Mesothelial cell of epicardium (in vitro differentiated cells): ENCODE measurements at places on chromosomes 7 and 10. TPM values are rescaled to one million over a fixed set of nuclear protein-coding genes. Genes with fewer than 3 reads are reported as not detected.

The SDHAF3 gene
- total RNA-seq, result 13.4 to 15.6 TPM (median 14.4 TPM) in 3 replicates

The TMEM140 gene
- total RNA-seq, result 0.14 to 0.40 TPM in 2 of 3 replicates, not detected in the other

DNA sequence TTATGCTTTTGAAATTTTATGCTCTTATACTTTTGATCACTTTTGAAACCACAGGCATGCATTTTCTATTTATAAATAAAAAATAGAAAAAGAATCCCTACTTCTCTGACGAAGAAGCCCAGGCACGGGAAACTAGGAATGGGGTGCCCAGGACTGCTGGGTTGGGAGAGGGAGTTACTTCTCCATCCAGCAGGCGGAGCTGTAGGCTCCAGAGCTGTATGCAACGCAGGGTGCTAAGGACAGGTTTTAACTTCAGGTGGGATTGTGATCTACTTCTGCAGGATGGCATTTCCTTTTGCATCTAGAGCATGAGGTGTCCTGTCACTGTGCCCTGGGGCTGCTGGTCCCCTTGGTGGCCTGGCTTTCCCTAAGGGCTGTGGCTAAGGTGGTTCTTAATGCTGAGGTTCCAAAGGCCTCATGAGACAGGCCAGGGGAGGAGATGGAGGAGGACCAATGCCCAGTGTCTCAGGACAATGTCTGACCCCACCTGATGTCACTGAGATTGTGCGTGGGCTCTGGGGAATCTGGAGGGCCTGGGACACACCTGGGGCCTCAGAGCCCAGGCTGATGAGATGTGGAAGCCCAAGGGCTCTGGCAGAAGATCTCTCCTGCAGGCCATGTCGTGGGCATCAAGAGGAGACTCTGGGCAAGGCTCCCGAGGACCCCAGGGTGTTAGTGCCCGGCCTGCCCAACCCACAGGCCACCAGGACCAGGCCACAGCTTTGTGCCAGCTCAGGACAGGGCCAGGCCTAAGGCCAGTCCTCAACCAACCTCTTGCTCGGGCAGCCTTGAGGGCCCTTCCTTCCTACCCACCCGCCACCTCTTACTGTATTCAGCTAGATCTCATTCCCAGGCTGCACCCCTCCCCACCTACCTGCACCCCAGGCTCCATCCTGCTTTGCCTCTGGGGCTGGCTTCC lies 507 bp downstream of the CCDC201 start:
- no peak overlapping the region for H3K4me3 ChIP-seq
- DNase-seq, result no peak
- H3K27me3 ChIP-seq, result no peaks in the 10 kb centered on the region
- H3K36me3 ChIP-seq, result no peaks in the 10 kb centered on the region
- H3K27ac ChIP-seq, result no peak overlapping the region

GRCh38 chr7:32536585-32536984 lies 41.3 kb downstream of the AVL9 start:
- peaks cover 3% of the 10 kb centered on the region for H3K4me1 ChIP-seq
- peaks cover 4% of the 10 kb centered on the region for H3K36me3 ChIP-seq
- no peak overlapping the region for H3K4me3 ChIP-seq
- H3K27ac ChIP-seq, result no peak overlapping the region

DNA sequence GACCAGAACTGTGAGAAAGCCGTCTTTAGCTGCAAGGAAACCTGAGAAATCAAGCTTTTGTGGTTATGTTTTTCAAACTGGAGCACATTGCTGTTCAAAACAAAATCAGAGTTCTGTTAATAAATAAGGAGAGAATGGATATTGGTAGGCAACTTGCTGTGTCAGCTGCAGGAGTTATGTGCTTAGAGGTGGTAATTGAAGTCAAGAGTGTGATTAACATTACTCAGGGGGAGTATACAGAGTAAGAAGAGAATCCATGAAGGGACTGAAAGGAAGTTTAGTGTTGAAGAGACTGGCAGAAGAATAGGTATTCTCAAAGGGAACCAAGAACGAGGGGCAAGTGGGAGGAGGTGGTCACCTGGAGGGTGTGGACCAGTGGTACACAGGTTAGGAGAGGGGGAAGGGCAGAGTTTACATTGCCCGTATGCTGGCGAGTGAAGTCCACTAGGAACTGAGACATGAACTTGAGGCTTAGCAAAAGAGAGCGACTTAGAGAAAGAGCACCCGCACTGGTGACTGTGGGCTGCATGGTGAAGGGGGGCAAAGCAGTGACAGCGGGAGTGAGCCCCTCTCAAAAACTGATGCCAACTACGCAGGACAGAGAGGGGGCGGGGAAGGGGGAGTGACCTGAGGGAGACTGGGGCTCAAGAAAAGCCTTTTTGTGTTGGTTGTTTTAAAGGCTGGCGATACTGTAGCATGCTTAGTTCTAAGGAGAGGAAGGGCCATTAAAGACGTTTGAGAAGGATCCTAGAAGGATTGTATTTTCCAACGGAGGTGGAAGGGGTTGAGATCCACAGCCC lies 80.0 kb downstream of the SDK1 start:
- no peaks in the 10 kb centered on the region for H3K27me3 ChIP-seq
- peaks cover 21% of the 10 kb centered on the region for H3K4me1 ChIP-seq
- H3K36me3 ChIP-seq, result no peaks in the 10 kb centered on the region
- no peak overlapping the region for H3K4me3 ChIP-seq

The AFAP1L2 gene
- 4.0 to 5.7 TPM (median 5.7 TPM) in 3 replicates for total RNA-seq

DNA sequence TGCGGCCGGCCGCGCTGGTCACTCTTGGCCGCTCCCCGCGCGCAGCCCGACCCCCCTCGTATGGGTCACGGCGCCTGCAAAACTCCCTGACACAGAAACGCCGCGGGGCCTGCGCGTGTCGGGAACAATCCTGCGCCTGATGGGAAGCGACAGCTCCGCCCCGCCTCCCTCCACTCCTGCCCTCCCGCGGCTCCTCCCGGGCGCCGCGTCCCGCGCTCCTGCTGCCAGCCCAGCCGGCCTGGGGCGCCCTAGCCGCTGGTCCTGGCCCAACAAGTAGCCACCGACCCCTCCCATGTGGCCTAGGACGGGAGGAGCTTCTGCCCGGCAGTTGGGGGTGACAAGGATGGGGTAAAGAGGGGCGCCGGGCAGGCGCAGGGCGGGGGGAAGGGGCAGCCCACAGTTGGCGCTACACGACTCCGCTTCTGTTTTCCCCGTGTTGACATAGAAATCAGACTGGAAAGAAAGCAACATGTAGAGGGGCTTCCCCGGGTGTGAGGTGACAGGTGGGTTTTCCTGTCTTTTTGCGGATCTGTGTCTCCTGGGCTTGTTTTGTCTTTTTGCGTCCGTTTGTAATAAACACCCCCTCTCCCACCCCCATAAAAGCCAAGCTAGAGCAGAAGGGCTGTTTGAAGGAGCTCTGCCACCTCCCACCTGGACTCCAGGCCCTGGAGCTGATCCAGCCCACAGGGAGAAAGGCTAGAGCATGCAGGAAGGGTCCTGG lies 35.1 kb upstream of the PAX2 start:
- H3K27ac ChIP-seq, result no peak overlapping the region
- no peak for DNase-seq
- H3K4me1 ChIP-seq, result peaks cover 9% of the 10 kb centered on the region
- peaks cover 3% of the 10 kb centered on the region for H3K36me3 ChIP-seq

The NUTM2E gene
- total RNA-seq, result 0.78 to 1.0 TPM (median 0.81 TPM) in 3 replicates

The SHH gene
- total RNA-seq, result 0.58 to 0.75 TPM (median 0.73 TPM) in 3 replicates

GRCh38 chr7:44973610-44974401 lies 5.0 kb downstream of the MYO1G start:
- peaks cover 3% of the 10 kb centered on the region for H3K36me3 ChIP-seq
- no peak for DNase-seq
- H3K4me1 ChIP-seq, result no peaks in the 10 kb centered on the region
- H3K4me3 ChIP-seq, result no peak overlapping the region
- no peaks in the 10 kb centered on the region for H3K27me3 ChIP-seq

- H3K4me1 ChIP-seq, result peaks cover 2% of the 10 kb centered on the region
- no peaks in the 10 kb centered on the region for H3K36me3 ChIP-seq
- H3K27ac ChIP-seq, result no peak overlapping the region
- no peaks in the 10 kb centered on the region for H3K27me3 ChIP-seq
Measured at GRCh38 chr10:10699427-10699826, 318.2 kb upstream of the CELF2 start.

The TDRD1 gene
- not detected in 3 replicates for total RNA-seq

The ENTPD7 gene
- total RNA-seq, result 20.6 to 21.2 TPM (median 21.1 TPM) in 3 replicates

The PHYHIPL gene
- 0.24 to 0.56 TPM (median 0.50 TPM) in 3 replicates for total RNA-seq

DNA sequence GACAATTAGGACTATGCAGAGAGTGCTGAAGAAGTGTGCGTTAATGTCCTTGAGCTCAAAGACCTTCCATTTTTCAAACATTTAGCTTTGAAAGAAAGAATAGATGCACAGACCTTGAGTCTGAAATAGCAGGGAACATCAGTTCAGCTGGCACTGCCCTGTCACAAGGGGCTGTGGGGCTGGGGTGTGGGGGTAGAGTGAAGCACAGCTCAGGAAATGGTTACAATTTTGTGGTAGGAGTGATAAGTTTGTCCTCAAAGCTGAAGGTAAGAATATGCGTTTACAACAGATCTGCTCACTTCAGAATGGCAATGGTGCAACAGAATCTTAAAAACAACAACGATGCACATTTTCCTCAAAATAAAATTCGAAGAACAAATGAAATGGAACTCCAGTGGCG lies 33.6 kb downstream of the SMKR1 start:
- H3K36me3 ChIP-seq, result no peaks in the 10 kb centered on the region
- H3K27me3 ChIP-seq, result no peaks in the 10 kb centered on the region
- H3K4me3 ChIP-seq, result no peak overlapping the region
- no peak overlapping the region for H3K27ac ChIP-seq

DNA sequence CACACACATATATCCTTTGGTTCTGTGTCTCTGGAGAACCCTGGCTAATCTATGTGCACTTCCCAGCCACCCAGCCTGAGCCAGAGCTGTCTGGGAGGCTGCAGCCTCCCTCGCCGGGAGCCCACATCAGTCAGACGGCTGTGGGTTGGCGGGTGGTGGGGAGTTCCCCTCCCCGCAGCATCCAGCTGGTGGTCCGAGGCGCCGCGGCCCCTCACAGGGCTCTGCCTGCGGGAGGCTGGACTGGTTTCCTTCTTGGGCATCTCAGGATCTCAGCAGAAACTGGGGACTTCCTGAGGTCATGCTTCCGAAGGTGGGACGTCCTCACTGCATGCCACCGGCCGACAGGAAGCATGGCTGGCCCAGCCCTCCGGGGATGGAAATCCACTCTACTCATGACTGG lies 22.0 kb upstream of the PSMG3 start:
- H3K4me1 ChIP-seq, result peaks cover 4% of the 10 kb centered on the region
- no peaks in the 10 kb centered on the region for H3K36me3 ChIP-seq
- no peak overlapping the region for H3K4me3 ChIP-seq
- H3K27ac ChIP-seq, result no peak overlapping the region
- no peak for DNase-seq

The EFCAB10 gene
- not detected in 3 replicates for total RNA-seq

The UNCX gene
- total RNA-seq, result not detected in 3 replicates

DNA sequence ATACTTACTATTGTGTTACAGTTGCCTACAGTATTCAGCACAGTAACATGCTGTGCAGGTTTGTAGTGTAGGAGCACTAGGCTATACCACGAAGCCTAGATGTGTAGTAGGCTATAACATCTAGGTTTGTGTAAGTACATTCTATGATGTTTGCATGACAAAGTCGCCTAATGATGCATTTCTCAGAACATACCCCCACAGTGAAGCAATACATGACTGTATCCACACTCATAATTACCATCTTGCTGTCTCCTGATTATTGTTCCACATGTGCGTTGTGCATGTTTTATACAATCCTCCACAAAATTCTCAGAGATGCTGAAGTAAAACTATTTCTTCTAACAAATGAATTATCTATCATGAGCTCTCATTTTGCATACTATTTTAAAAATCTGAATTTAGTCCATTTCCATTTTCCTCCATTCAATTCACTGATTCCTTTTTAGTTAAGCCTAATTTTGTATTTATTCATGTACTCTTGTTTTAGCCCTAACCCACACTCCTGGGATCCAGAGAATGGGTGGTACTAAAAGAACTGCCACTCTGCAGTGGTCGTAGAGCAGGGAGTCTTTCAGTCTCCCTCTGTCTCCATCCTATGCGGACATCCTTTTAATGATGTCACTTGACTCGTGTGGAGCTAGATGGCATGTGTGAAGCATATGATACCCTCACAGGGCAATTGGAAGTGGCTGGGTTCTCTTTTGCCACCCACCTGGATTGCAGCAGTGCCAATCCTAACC lies 67.6 kb upstream of the CAV2 start:
- H3K4me1 ChIP-seq, result peaks cover 4% of the 10 kb centered on the region
- H3K4me3 ChIP-seq, result no peak overlapping the region
- no peak overlapping the region for H3K27ac ChIP-seq
- DNase-seq, result no peak

The LRGUK gene
- total RNA-seq, result 0.96 to 1.0 TPM (median 1.00 TPM) in 3 replicates

DNA sequence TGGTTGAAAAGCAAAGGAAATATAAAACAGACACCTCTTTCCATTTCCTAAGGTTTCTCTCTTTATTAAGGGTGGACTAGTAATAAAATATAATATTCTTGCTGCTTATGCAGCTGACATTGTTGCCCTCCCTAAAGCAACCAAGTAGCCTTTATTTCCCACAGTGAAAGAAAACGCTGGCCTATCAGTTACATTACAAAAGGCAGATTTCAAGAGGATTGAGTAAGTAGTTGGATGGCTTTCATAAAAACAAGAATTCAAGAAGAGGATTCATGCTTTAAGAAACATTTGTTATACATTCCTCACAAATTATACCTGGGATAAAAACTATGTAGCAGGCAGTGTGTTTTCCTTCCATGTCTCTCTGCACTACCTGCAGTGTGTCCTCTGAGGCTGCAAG lies 154.4 kb upstream of the LANCL2 start:
- peaks cover 5% of the 10 kb centered on the region for H3K36me3 ChIP-seq
- peaks cover 13% of the 10 kb centered on the region for H3K4me1 ChIP-seq
- peaks cover 1% of the 10 kb centered on the region for H3K27me3 ChIP-seq
- H3K4me3 ChIP-seq, result no peak overlapping the region

GRCh38 chr7:105815576-105815975 lies 60.8 kb downstream of the ATXN7L1 start:
- H3K4me3 ChIP-seq, result no peak overlapping the region
- H3K36me3 ChIP-seq, result no peaks in the 10 kb centered on the region
- peaks cover 12% of the 10 kb centered on the region for H3K4me1 ChIP-seq
- no peaks in the 10 kb centered on the region for H3K27me3 ChIP-seq
- DNase-seq, result no peak
- H3K27ac ChIP-seq, result no peak overlapping the region

DNA sequence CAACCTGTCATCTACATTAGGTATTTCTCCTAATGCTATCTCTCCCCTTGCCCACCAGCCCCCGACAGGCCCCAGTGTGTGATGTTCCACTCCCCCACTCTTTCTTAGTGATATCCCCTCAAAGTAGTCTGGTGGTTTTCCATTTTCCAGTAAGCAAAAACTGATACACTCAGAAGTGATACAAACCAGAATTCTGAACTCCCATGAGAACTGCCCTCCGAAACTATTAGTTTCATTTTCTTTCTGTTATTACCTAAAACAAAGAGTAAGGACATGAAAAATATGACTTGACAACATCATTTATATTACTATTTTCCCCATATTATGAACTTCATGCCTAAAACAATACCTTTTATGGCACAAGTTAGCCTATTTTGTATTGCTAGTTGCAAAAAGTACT lies 175.0 kb downstream of the OTUD1 start:
- DNase-seq, result no peak
- H3K4me1 ChIP-seq, result peaks cover under 1% of the 10 kb centered on the region
- no peak overlapping the region for H3K27ac ChIP-seq
- peaks cover 31% of the 10 kb centered on the region for H3K27me3 ChIP-seq
- no peaks in the 10 kb centered on the region for H3K36me3 ChIP-seq

- DNase-seq, result no peak
- H3K4me1 ChIP-seq, result no peaks in the 10 kb centered on the region
- H3K27me3 ChIP-seq, result peaks cover 26% of the 10 kb centered on the region
- no peak overlapping the region for H3K27ac ChIP-seq
Measured at GRCh38 chr10:15760681-15761080, 41.0 kb upstream of the ITGA8 start.
